ENCODE measurements at places on chromosomes 1 and 21.

- DNase-seq: no peak
These were observed 10.1 kb downstream of the HLX start for GRCh38 chr1:220889333-220889732.

- DNase-seq: peak; percentile 12
These were observed 40.0 kb downstream of the TMCO4 start for GRCh38 chr1:19759740-19760089.

DNA sequence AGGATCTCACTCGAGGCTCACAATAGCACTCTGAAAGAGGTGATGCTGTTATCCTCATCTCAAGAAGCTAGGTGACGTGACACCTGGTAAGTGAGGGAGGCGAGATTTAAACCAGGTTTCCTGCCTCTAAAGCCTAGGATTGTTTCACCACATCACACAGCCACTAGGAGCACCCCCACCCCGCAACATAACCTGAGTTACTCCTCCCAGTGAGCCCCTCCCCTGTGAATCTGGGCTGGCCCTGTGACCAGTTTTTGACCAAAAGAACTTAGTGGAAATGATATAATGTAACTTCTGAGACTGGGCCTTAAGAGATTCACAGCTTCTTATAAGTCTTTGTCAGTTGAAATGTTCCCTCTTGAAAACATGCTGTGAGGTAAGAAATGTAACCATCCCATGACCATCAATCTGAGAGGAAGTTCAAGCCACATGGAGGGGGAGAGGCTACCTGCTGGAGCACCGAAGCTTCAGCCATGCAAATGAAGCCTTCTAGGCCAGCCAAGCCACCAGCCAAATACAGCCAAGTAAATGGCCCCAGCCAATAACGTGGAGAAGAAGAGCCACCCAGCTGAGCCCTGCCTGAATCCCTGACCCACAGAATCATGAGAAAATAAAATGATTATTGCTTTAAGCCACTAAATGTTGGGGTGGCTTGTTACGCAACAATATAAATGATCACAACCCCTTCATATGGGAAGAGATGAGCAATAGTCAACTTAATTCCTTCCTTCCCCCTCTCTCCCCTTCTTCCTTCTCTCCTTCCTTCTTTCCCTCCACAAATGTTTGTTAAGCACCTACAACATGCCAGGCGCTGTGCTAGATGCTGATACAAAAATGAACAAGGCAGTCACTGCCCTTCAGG is 61.0 kb upstream of the FAM20B start:
- DNase-seq: no peak

DNA sequence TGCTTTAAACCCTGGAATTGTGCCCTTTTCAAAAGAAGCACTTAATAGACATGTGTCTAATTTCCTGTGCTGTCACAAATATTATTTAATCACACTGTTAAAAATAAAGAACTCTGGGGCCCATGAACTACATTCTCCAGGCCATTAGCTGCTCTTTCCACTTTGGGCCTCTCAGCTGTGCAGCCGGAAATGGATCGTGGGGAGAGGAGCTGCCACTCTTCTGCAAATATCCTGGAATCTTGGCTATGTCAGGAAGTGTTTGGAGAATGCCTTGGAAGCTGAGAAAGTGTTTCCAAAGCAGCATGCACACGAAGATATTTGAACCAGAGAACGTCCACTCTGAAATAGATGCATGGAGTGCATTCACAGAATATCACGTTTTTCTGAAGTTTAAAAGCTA is 27.5 kb upstream of the VPS26C start:
- no peak for DNase-seq

DNA sequence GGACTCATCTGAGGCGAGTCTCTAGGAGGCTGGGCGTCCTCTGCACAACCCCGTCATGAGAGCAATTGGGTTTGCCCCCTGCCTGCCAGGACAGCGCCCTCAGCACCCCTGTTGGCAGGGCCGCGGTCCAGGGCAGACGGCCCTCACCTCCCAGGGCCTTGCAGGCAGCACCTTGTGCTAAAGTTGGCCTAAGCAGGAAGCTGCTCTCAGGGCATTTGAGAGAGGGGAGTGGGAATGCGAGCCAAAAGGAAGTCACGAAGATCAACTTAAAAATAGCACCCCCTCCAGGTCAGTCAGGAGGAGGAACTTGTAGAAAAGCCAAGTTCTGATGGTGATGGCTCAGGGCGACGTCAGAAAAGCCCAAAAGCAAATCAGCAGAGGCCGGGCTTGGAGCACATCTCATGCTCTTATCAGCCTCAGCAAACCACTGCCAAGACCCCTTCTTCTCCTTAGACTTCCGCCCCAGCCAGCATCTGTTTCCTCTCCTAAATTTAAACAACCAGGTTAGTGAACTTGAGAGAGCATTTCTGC is 12.6 kb upstream of the ADORA3 start:
- peak; percentile 92 for DNase-seq

GRCh38 chr1:190168116-190168892 is 309.4 kb downstream of the BRINP3 start:
- DNase-seq: no peak

GRCh38 chr1:87403061-87403820 is 74.6 kb downstream of the LMO4 start:
- no peak for DNase-seq

- no peak for DNase-seq
These were observed 4.9 kb downstream of the RHOC start for GRCh38 chr1:112702067-112702395.

- no peak for DNase-seq
These were observed 971 bp downstream of the CAPZB start for GRCh38 chr1:19484338-19484797.

DNA sequence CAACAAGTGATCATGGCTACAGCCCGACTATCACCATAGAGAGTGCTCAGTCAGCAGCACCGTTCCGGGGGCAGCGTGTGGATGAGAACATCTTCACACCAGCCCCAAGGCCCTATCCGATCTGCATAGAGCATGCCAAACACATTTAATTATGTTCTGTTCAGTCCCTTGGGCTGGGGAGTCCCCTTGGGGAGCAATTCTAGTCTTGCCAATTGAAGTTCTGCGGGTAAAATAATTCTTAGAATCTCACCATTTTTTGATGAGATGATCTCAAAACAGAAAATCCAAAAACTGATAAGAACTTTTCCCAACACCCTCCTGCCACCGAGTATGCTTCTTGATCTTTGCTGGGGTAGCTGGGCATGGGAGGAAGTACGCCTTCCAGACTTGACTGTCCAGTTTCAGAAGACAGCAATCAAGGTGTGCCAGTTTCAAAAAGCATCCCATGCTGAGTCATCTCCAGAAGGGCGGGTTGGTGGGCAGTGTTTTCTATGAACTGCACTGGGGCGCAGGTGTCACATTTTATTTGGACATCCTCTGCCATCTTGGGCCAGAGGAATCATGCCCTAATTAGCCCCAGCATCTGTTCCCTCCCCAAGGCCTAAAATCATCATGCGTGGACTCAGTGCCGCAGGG is 20.8 kb upstream of the PTPRF start:
- no peak for DNase-seq

GRCh38 chr1:182723200-182723599 is 38.8 kb upstream of the RGS8 start:
- DNase-seq: no peak

GRCh38 chr1:224298346-224299330 is 31.3 kb downstream of the NVL start:
- no peak for DNase-seq

DNA sequence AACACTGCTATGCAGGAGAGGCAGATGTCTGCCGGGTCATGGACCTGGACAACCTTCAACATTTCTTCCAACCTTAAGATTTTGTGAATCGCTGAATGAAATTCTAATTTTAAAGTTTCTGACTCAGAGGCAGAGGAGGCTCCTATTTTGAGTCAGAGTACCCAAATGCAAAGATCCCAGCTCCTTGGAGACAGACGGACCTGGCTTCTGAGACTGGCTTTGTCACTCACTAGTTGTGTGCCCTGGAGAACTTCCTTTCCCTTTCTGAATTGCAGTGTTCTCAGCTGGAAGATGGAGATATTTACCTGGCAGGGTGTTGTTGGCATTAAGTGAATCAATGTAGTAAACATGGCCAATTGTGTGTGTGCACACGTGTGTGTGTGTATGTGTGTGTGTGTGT is 51.9 kb downstream of the IER5 start:
- DNase-seq: no peak

DNA sequence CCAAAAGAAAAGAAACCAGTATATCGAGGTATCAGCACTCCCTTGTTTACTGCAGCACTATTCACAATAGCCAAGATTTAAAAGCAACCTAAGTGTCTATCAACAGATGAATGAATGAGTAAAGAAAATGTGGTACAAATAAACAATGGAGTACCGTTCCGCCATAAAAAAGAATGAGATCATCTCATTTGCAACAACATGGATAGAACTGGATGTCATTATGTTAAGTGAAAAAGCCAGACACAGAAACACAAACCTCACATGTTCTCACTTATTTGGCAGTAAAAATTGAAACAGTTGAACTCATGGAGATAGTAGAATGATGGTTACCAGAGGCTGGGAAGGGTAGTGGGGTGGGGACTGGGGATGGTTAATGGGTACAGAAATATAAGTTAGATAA is 4.3 kb upstream of the GNG5 start:
- no peak for DNase-seq

- no peak for DNase-seq
These were observed 80.3 kb downstream of the DIRAS3 start for GRCh38 chr1:67970088-67970487.

DNA sequence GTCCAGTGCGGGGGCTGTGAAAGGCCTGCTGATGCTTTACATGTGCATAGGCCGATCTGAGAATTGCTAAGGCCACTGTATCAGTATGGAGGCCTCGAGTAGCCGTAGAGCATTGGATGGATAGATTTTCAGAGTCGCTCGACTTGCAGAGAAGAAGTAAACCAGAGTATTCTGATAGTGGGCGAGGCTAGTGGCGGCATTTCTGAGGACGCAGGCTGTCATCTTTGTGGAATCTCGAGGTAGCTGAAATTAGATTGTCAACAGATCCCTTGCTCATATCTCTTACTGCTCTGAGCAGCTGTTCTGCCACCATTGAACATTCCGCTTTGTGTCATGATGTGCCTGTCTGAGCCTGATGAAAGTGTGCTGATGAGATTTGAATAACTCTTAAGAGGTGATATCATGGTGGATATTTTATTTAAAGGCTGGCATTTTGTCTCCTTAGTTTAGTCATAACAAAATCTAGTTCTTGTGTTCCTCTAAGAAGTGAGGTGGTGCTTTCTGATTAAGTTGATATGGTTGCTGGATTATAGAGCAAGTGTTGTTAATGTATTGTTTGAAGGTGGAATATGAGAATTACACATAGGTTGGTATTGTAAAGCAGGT is 1.5 kb downstream of the KIF1B start:
- DNase-seq: no peak

DNA sequence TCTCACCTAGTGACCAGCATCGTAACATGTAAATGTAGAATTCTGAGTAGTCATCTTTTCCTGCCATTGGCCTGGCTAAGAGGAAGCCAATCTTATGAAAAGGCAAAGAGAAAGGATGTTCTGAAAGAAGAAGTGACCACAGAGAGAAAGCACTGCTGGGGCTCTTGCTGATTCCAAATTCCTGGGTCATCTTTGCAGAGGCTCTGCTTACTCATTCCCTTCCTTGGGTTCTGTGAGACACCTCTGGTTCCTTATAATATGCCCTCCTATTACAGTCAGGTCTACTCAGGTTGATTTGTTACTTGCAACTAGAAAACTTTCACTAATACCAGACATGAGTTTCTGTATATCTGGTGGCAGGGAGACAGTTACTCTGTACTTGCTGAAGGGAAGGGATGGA is 198.8 kb upstream of the C8B start:
- DNase-seq: no peak

DNA sequence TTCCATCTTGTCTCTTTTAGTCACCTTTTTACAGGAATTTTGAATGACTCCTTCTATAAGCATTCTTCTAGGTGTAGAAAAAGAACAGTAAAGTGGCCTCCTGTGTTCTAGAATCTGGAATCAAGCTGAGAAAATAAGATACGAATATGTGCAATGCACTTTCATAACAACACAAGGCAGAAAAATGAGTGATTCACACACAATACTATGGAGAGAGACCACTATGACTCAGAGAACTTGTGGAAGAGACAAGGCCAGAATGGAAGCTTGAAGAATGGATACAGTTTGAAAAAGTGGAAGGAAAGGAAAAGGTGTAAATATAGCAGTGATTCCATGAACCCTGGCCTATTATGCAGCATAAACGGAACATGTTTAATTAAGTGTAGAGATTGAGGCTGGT is 57.1 kb upstream of the SAMSN1 start:
- DNase-seq: no peak

GRCh38 chr1:53693339-53693738 is 45.6 kb downstream of the GLIS1 start:
- DNase-seq: peak; percentile 77

DNA sequence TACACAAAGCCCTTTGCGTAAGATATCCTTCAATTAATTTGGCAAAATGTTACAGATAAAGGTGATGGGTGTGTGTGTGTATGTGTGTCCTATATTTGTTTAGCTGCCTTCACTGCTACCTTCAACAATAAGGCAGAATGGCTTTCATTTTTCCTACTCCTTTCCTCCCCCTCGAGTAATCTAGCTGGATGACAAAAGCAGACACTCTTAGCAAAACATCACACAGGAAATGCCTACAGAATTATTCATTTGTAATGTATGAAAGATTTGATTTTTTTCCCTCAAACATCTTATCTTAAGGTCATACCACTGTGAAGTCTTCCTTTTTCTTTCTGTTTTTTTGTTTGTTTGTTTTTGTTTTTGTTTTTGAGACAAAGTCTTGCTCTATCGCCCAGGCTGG is 10.6 kb downstream of the PTPN22 start:
- no peak for DNase-seq

DNA sequence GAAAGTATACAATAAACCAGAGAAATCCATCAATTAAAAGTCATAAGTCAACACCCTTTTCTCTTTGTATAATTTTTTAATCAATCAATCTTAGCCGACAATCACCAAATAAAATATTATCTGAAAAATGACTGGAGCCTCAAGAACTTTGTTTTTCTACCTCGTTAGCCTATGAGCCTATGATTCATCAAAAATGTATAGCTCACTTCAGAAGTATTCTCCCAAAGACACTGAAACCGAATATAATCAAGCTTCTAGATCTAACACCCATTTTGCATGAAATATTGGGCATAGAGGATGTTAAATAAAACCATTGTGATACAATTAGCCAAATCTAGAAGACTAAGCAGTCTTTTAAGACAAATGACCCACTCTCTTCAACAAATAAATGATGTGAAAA is 17.8 kb upstream of the RSBN1 start:
- no peak for DNase-seq

- DNase-seq: no peak
These were observed 542.2 kb downstream of the DPYD start for GRCh38 chr1:97378596-97378995.

DNA sequence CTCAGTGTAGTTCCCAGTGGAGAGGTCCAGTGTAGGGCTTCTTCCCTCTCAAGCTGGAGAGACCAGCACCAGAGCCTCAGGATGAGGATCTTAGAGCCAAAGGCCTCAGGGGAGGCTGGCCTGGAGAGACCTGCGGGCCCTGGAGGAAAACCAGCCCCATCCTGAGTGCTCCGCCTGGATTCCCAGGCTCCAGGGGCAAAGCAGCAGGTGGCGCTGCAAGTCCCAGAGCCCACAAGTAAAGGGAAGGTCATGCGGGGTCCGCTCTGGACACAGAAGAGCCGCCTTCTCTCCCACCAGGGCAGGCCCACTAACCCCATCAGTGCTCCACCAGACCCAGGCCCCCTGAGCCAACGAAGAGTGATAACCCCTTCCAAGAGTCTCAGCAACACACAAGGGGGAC is 22.7 kb downstream of the PGBD5 start:
- no peak for DNase-seq

GRCh38 chr1:63662841-63663240 is 69.6 kb downstream of the PGM1 start:
- DNase-seq: peak; percentile 75
